Mesenteric fat pad (tissue), 1 donor: ENCODE measurements at places on chromosomes 5 and 9. TPM values are rescaled to one million over a fixed set of nuclear protein-coding genes. Genes with fewer than 3 reads are reported as not detected.

CA9 gene
- total RNA-seq: not detected

DNA sequence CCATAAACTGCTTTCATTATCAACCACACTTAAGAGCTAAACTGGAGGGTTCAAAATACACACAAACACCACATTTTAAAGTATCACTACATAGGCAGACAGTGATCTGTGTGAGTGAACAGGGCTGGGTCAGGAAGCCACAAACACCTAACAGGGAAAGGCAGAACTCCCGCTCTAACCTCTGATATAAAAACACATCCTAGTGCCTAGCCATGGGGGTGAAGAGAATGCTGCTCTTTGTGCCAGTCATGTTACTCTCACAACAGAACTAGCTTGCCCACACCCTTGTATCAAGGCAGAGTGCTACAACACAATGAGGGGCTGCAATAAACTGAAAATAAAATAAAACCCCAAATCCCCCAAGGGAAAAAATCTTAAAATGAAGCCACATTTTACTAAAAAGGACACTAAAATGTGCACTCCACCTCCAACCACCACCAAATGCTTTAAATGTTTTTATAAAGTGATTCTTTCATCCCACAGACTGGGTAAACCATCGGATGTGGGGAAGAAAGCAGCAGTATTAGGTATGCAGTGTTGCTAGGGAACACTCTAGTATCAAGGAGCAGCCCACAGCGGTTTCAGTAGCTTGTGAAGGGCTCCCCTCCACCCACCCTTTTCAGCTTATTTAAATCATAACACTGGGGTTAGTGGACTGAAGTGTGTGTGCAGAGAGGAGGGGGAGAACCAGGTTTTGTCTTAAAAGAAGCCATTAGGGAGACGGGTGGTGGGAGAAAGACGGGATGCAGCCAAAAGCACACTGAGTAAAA is 64.5 kb downstream of the TMEM161B start:
- DNase-seq: no peak

DNA sequence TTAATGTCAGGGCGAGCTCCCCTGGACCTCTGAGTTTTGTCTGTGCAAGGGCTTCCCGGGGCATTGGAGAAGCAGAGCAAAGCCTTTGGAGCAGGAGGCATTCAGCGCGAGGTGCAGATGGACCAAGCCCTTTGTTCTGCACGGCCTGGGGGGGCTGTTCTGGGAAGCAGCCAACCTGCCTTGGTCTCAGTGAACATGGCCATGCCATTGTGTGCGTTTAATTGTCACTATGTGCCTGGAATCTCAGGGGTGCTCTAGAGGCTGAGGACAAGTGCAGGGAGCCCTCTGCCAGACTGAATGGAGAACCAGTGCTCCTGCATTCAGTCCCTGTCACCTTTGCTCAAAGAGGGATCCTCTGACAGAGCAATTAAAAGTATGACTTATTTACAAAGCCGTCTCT is 329.4 kb downstream of the IRX1 start:
- DNase-seq: no peak

NEUROG1 gene
- not detected for total RNA-seq

- no peak for DNase-seq
Observed at GRCh38 chr9:95171001-95171400, 146.5 kb downstream of the FANCC start.

- DNase-seq: no peak
Observed at GRCh38 chr9:89803403-89803802, 198.6 kb downstream of the GADD45G start.

GRCh38 chr5:67496051-67496450 is 299.5 kb upstream of the CD180 start:
- DNase-seq: no peak

DNA sequence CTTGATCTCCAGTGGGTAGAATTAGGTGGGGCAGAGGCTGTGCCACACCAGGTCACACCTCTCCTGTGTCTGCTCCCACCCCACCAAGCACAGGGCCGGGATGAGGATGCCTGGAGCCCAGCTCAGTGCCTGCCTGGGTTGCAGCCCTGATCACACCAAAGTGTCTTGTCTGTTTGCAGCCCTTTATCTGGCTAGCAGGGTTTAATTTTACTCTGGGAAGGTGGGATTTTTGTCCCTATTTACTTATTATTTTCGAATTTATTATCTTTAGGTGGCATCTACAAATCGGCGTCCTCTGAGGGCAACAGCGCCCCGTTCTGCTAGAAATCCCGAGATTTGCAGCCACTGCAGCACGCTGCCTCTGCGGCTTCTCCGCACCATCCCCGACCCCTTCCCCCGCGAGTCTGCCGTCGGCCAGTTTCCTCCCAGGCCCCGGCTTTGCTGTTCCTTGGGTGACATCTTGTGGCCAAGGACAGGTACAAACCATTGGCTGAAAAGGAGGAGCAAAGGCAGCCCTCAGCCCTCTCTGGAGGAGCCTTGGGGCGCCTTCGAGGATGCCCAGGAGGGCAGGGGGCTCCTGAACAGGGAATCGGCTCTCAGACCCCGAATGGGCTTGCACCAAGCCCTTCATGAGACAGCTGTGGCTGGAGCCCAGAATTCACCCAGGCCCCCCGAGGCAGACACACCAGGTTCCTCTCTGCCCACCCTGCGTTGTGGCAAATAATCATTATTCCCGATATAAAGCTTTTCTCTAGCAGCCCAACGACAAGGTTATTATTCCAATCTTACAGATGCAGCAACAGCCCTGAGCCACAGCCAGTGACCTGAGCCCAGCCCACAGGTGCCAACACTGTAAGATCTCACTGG is 113.0 kb downstream of the GAPVD1 start:
- peak; percentile 90 for DNase-seq
